HFFc6 (cell line): ENCODE measurements at places on chromosomes 2 and 18.

- DNase-seq, result no peak
Observed at GRCh38 chr2:169105476-169105875, 36.1 kb downstream of the DHRS9 start.

DNA sequence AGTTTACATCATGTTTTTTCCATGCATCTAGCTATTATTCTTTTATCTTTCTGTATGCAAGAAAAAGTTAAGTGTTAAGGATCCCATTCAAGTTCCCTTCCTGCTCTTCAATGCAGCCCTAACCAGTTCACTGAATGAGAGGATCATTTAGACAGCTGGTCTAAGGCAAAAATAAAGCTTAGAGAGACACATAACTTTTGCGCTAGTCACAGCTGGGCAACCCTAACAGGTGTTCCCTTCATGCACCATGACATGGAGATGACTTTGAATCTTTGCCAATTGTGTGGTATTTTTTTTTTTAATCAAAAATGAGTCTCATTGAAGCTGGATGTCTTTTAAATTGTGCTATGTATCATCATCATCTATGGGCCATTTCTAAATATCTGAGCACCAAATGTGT, 393.8 kb upstream of the CYRIA start:
- no peak for DNase-seq

DNA sequence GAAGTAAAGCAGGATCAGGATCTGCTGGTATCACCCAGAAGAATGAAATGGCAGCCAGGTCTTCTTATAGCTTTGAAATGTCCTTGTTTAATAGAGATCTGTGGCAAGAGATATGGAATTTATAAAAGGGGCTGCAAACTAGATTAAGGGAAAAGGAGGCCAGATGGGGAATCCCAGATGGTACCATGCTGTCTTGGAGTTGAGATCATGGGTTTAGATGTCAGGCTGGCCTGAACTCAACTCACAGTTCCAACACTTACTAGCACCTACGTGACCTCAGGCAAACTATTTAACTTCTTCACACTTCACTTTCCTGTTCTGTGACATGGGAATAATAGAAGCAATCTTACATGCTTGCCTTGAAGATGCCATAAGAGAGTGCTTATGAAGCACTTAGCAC, 188.2 kb downstream of the ALK start:
- DNase-seq, result no peak

DNA sequence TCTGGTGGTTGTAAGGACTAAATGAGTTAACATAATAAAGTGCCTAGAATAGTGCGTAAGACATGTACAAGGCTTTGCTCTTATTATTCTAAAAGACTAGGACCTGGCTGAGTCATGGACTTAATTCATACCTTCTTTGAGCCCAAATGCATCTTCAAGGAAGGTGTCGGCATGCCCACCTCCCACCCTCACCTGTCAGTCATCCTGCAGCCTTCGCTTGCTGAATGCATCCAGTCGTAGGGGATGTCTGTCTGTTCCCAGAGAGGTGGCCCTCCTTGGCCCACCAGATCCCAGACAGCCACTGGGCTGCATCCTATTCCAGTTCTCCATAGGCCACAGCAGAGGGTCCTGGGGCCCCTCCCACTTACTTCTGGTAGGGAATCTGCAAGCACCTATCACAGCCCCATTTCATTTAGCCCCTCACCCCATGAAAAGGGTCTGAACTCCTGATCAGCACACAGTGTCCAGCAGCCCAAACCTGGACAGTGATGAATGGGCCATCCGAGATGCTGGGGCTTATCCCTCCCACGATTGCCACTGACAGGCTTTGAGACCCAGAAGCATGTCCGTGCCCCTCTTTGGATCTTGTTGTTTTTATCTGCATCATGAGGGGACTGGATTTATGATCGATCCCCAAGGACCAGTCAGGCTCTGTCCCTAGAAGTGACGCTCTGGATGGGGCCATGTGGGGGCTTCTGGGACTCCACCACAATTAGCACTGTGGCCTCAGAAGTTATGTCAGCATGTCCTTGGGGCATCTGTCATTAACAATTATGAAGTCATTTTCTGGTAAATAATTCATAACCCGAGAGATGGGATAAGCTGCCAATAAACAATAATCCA, 101.1 kb downstream of the KLHL29 start:
- no peak for DNase-seq

DNA sequence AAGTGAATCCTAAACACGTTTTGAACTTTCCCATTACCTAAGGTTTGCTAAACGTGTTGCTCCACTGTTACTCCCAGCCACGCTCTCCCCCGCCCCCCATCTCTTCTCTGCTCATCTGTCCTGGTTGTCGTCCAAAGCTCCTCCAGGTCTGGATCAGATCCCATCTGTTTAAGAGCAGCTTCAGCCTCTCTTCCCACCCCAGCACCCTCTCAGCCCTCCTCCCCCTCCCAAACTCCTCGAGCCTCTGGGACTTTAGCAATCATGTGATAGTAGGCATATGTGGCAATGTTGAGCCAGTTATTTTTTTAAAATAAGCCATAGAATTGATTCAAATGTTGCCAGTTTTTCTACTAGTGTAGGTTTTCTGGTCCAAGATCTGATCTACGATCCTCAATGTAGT, 20.0 kb upstream of the LPIN1 start:
- no peak for DNase-seq

DNA sequence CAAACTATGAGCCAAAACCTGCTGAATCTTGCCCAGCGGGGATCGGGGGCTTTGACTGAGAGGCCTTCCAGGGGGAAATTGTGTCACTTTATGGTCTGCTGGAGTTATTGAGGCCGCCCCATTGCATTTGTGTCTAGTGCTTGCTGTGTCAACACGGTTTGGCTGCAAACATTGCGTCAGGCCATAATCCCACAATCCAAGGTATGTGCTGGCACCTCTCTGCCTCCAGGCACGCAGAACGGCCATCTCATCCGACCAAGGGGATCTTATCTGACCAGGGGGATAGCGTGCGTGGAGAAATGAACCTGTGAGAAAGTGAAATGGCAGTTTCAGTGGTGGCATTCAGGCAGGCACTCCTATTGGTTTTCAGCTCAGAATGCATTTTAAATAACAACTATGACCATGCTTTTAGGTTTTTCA, 18.1 kb upstream of the LYPD6B start:
- DNase-seq, result no peak

GRCh38 chr2:185608799-185609198, 129.8 kb upstream of the FSIP2 start:
- no peak for DNase-seq

DNA sequence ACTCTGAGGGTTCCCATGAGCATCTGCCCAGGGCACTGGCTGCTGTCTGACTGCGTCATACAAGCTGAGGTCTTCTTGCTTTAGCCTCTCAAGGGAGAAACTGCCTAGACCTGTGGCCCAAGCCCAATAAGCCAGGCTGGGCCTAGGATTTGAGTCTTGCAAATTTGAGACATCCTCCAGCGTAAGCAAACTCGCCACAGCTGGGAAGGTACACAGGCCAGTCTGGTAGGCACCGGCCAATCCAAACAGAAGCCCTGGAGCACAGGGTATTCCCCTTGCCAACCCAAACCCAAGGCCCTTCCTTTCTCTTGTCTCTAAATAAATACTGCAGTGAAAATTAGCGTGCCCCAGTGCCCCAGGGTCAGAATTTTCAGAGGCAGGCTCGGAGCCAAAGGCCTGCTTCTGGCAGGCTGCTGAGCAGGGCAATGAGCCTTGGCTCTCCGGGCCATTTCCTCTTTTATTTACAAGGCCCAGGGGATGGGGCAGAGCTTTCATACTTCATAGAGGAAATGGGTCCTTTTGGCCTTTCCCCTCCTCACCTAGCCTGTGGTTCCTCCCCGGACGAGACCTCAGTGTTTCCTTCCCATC, 33.3 kb downstream of the POLR1A start:
- no peak for DNase-seq
